Hepatocyte (in vitro differentiated cells): ENCODE measurements at places on chromosomes 6 and 20.

DNA sequence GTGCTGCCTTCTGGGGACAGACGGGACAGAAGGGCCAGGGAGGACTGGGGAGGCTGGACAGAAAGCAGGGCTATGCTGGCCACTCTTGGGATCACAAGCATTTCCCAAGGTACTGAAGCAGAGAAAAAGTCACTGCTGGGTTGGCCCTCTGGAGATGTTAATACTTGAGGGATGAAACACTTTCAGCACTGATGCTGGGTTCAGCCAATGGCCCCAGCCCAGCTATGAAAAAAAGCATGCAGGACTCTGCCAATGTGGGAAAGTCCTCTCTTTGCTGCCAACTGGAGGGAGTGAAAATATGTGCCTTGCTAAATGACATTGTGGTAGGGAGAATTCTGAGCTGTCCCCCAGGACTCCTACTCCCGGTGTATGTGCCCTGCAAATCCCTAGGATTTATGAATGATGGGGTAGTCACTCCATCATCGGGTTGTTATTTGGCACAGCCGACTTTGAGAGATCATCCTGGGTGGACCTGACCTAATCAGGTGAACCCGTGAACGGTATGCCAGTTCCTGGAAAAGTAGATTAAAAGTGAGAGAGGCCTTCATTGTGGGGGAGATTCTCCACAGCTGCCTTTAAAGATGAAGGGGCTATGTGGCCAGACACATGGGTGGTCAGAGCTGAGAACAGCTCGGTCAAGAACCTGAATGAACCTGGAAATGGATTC lies 119.9 kb upstream of the TRAF3IP2 start:
- no peak for DNase-seq

DNA sequence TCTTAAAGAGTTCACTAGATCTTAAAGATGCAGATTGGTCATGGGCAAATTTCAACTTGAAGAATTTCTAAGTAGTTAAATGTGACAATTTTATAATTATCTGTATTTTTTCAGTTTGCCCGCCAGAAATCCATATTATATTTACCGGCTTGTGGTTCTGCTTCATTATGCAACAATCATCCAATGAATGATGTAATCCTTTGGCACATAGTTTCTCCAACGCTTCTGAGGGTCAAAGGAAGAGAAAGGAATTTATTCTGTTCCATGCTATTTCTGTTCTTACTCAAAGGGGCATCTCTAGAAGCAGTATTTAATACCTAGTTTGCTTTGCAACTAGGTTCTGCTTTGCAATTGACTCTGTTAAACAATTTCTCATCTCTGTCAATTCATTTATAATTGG lies 359.3 kb upstream of the PLCB4 start:
- DNase-seq, result no peak

GRCh38 chr20:10507052-10507451 lies 71.9 kb downstream of the SLX4IP start:
- no peak for DNase-seq

DNA sequence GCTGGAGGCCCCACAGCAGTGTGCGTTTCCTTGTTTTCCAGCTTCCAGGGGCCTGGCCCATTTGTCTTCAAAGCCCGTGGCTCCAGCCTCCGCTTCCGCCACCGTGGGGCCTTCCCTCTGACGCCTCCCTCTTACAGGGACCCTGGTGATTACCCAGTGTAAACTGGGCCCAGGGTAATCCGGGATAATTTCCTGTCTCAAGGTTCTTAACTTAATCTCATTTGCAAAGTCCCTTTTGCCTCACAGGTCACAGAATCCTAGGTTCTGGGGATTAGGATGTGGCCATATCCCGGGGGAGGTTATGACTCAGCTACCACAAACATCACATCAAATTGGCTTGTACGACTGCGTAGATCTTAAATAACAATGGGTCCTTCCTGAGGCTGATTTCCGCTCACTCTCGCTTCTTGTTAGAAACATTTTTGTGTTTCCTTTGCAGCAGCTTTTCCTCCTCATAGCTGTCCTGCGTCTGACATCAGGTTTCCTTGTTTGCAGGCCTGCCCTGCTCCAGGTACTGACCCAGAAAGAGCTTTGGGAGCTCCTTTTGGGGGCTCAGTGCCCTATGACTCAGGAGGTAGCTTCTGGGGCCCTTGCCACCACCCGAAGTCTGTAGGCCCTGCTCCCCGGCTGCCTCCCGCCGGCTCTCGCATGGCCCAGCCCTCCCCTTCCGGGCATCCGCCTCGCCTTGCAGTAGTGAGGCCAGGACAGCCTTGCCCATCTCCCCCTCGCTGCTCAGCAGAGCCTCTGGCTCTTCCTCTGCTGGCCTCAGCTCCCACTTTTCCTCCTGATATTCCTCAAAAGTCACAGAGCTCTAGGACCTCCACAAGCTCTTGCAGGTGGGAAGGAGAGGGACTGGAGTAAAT lies 100.5 kb downstream of the ERMARD start:
- DNase-seq, result no peak

- no peak for DNase-seq
Observed at GRCh38 chr6:130105996-130106704, 87.8 kb downstream of the L3MBTL3 start.
